ENCODE measurements at places on chromosomes 16 and 17.

DNA sequence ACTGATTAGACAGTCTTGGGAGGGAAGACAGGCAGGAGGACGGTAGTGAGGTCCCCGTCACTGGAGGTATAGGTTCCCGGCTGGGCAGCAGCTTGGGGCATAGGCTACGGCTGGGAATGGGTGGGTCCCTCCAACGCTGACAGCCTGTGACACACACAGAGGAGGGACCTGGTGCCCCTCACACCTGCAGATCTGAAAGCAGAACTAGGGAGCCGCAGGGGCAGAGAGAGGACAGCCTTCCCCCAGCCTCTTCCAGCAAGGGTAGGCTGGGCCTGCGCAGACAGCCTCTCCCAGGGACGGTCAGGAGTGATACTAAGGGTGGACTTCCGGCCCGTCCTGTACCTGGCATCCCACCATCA, 2.0 kb downstream of the P2RX1 start:
- DNase-seq, result no peak

DNA sequence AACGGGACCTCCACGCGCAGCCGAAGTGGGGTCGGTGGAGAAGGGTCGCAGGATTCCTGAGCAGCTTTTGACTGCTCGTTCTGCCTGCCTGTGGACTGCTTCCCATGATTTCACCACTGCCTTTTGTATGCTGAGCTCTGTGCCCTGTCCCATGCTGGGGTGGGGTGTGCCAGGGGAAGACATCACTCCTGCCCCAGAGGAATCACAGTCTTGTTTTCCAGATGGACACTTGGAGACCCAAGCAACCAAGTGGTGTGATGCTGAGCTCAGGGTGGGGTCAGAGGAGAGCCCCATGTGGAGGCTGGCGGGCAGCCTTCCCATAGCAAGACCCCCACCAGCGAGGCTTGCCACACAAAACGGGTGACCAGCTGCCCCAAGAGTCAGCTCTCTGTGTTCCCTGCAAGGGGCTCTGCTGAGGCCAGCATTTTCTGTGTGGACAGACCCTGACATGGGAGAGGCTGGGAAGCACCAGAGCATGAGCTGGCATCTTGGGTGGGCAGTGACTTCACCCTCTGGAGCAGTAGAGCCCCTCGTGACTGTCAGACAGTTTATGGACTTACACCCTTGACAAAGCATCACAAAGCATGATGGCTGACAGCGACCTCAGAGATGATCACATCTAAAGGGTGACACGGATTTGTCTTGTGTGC, 111.9 kb downstream of the GNAO1 start:
- no peak for DNase-seq

DNA sequence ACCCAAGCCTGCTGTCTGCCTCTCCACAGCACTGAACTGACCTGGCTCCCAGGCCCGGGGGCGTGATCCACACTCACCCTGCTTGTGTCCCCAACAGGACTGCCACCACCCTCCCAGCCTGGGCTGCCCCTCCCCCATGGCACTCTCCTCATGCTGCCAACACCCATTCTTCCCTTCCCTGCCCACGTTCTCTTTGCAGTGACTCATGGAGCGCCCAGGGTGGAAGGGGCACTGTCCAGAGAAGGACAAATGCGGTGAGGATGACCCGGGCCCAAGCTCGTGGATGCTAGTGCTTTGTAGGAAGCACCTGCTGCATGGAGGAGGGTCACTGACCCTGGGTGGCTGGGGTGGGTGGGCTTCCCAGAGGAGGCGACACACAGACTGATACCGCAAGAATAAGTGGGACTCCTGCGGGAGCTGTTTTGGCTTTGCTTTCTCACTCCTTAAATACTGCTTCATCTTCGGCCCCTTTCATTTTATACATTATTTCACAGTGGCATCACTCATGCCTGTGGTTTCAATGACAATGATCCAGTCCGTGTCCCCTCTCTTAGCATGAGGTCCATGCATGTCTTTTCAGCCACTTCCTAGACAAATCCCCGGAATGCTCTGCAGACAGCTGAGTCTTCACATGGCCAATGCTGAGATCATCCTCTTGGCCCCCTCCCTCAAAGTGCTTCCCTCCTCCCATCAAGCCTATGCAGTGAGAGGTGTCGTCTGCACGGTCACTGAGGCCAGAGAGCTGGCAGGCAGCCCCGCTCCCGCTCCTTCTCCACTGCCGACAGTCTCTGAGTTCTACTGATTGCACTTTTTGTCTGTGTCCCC, 17.6 kb downstream of the CDK5R1 start:
- DNase-seq, result no peak

- no peak for DNase-seq
These were observed 12.1 kb upstream of the USP10 start for GRCh38 chr16:84687715-84688114.

- no peak for DNase-seq
These were observed 68.5 kb downstream of the WWP2 start for GRCh38 chr16:69830534-69831211.

DNA sequence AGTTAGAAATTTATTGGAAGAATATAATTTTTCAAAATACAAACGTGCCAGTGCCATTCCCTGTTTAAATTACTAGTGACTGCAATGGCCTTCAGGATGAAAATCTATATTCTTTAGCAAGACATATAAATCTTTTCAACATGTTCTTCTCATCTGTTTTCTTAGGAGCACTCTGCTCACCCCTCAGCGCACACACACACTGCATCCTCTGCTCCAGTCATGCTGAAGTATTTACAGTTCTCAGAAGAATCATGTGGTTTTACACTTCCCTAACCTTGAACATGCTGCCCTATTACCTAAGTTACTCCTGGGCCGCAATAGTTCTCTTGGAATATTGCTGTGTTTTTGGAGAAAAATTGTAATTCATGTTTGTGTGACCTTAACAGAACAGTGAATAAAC, 820.6 kb downstream of the CDH8 start:
- no peak for DNase-seq

DNA sequence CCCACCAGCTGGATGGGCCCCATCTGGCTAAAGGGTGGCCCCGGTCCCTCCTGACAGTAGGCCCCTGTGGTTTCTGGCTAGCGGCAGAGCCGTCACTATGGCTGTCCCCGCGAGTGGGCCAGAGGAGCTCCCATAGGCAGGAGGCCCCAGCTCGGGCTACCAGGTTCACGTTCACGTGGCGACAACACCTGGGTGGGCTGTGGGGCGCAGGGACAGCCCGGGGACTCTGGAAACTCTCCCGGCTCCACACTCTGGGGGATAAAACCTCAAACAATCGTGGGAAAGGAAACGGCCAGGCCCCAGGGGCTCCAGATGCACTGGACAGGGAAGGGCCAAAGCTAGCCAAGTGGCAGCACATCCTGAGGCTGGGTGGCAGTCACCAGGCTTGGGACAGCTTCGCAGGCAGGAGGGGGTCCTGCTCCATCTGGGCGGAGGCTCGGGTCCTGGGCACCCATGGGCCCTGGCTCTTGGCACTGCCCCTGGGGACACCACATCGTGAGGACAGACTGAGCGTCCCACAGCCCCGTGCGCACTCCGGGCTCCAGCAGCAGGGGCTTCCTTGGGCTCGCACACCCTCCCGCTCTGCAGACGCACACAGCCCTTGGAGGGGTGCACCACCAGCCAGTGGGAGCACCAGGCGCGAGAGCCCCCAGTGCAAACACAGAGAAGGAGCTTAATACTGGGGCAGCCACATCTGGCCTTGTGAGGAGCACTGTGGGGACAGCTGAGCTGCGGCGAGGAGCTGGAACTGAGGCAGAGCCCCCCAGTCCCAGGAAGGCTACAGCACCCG, 4.4 kb downstream of the RNF166 start:
- DNase-seq, result no peak
